Activated naive CD4-positive, alpha-beta T cell treated with anti-CD3 and anti-CD28 coated beads, Interleukin-2, amount 50 U/mL, for 16 hours (primary cell): ENCODE measurements at places on chromosomes 2 and 18.

GRCh38 chr18:55321265-55322177 lies 266.5 kb downstream of the TCF4 start:
- DNase-seq = no peak

DNA sequence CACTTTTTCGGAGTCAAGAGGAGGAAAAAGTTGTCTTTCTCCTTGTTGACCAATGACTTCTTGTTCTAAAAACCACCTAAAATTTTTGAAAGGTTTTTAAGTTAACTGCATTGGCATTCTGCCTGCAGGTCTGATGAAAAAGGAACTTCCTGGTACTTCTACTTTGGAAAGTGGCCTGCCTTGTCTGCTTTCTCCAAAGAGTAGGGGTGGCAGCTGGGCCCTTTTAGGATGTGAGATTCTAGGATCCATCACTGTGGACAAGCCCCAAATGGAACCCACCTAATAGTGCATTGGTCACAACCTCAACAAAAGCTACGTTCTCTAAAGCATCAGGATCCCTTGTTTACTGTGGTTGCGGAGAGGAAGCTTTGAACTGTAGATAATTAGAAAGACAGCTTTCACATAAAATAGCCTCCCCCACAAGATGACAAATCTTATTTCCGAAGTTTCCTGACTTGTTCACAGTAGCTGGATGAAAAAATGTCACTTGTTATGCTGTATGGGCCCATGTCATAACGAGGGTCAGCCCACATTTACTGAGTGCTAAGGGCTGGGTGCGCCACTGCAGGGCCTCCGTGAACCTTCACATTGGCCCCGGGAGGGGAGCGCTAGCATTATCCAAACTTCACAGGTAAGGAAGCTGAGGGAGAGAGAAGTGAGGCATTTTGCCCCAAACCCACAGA lies 17.4 kb downstream of the ASPRV1 start:
- DNase-seq = no peak

DNA sequence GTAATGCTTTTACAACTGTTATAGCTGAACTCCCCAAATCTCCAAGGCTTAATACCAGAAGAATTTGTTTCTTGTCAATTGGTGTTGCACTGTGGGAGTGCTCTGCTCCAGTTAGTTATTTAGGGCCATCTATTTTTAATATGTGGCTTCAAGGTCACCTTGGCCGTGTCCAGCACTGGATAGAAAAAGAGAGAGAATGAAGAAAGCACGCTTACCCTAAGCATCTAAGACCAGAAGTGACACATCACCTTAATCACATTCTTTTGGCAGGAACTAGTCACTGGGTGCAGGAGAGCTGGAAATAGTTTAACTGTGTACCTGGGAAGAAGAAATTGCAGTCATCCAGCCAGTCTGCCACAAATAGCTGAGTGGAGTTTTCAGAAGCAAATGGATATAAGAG lies 78.8 kb downstream of the VWC2L start:
- no peak for DNase-seq

GRCh38 chr2:144524118-144525009 lies 4.4 kb upstream of the ZEB2 start:
- DNase-seq = no peak

DNA sequence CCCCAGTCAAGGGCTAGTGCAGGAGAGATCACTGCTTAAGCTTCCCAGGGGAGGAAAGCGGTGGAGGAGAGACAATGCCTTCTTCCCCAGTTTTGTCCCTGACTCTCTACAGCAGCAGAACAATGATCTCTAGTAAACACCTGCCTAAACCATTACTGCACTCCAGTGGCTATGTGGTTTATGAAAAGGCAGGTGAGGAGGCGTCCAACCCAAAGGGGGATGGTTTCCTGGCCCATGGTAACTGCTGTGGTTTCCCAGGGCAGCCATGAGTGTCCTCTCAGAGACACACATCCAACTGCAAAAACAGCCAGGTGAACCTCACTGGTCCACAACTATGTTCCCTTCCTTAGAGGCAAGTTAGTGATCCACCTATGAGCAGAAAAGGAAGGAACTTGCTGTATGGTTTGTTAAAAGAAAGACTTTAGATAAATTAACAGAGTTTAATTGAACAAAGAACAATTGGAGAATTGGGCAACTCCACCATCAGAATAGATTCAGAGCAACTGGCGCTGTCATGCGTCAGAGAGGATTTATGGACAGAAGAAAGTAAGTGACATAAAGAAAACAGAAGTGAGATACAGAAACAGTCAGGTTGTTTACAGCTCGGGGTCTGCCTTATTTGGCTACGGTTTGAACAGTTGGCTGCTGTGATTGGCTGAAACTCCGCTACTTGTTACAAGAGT lies 4.8 kb upstream of the TTC39C start:
- DNase-seq = no peak

- no peak for DNase-seq
These were observed 232.2 kb upstream of the MEX3C start for GRCh38 chr18:51429644-51430043.

GRCh38 chr2:38013158-38013752 lies 62.7 kb downstream of the CYP1B1 start:
- DNase-seq = no peak

DNA sequence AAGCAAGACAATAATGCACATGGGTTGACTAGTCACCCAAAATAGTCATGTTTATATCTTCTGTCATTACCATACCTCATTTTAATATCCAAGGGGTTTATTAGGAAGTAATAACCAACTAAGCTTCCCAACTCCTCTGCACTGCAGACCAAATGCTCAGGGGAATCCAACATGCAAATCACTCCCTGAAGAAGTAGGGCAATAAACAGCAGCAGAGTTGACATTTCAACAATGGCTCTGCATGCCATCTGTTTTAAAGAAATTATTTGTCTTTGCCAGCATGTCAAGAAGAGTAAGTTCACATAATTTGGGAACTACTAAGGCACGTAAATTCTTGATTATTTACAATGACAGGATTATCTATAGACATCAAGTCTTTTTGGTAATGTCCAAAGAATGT lies 84.4 kb upstream of the LYPD1 start:
- no peak for DNase-seq

DNA sequence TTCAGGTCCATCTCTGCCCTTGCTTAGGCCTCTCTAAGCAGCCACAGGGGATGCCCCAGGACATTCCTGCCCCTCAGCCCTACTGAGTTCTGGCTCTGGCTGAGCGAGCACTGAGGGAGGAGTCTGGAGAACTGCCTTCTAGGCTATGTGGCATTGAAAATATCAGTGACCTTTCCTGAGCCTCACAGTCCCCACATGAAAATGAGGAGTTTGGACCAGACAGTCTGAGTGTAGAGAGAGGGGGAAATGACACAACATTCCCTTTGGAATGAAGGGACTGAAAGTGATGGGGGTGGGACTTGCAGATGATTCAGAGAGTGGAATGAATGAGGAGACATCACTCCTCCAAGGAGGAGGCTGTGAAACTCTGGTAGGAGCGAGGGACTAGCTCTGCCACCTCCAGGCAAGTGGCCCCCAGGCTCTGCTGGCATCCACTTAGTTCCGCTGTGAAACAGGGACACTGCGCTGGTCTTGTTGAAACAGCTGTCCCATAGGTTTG lies 8.0 kb downstream of the TNS1 start:
- no peak for DNase-seq

- DNase-seq = no peak
These were observed 15.8 kb downstream of the RIOK3 start for GRCh38 chr18:23468753-23469459.

DNA sequence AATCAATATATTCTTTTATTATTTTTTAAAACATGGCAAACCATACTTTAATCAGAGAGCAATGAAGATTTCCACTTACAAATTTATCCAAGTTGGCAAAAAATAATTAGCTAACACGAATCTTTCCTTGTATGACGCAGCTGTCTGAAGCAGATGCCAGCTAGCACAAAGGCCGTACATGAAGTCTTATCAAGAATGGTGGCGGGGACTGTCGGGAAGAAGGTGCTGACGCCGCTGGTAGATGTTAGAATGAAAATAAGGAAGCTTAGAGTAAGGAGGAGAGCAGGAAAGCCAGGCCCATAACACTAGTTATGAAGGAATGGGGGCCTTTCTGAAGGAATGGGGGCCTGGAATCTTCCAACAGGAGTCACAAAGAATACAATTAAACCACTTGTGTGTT lies 96.7 kb downstream of the ZNF516 start:
- no peak for DNase-seq

DNA sequence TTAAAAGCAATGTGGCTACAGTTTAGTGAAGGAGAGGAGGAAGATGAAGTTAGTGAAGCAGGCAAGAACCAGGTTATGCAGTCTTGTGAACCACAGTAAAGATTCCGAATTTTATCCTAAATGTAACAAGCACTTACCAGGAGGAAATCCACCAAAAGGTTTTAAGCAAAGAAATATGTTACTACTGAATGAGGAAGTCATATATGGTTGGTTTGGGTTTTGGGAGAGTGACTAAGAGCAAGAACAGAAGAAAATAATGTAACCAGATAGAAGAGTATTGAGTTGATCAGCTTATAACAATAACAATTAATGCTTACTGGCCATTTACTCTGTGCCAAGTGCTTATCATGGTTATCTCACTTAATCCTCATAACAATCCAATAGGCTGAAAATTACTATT lies 1.9 kb downstream of the USP37 start:
- no peak for DNase-seq

DNA sequence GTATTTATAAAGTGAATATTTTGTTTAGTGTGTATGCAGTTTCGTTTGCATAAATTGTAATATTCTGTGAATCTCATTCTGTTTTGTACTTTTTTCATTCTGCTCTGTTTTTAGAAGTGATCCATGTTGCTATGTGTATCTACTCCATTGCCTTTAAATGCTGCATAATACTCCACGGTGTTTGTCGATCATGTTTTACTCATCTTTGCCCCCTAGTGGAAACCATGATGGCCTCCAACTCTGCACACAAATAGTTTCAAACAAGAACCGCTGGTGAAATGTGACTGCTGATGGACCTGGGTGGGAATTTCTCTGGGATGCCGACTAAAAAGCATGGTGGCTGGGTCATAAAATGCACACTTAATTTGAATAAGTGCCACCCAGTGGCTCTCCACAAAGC lies 32.0 kb upstream of the SKOR2 start:
- DNase-seq = no peak

- no peak for DNase-seq
These were observed 55.4 kb upstream of the MAP2 start for GRCh38 chr2:209368406-209368805.

GRCh38 chr18:21444465-21445212 lies 155.9 kb downstream of the ESCO1 start:
- no peak for DNase-seq

DNA sequence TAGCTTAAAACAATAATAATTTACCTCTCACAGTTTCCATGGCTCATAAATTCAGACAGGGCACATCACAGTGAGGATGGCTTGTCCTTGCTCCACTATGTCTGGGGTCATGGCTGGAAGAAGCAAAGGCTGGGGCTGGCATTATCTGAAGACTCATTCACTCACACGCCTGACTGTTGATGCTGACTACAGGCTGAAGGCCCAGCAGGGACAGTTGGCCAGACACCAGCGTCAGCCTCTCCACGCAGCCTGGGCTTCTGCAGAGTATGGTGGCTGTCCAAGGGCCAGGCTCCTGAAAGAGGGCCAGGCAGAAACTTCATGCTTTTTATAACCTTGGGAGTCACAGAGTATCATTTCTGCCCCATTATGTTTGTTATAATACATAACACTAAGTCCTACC lies 33.4 kb downstream of the YPEL5 start:
- no peak for DNase-seq

- no peak for DNase-seq
These were observed 7.8 kb upstream of the NPPC start for GRCh38 chr2:231933916-231934401.

- DNase-seq = no peak
These were observed 103.5 kb downstream of the ANTXR1 start for GRCh38 chr2:69116438-69116837.

DNA sequence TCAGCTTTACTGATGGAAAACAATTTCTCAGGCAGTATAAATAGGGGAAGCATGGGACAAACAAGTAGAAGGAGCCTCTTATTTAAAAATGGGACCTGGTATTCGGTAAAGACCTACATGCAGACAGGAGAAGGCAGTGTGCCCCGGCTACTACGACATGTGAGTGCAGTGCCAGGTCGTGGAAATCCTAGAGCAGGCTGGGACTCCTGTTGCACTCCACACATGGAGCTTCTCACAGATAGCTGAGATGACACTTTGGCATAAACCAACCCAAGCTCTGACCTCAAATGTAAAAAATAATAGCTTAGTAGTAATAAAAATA lies 885 bp upstream of the DSEL start:
- DNase-seq = no peak

GRCh38 chr2:28544922-28545589 lies 49.2 kb downstream of the PLB1 start:
- DNase-seq = no peak

- no peak for DNase-seq
These were observed 94.2 kb upstream of the FSHR start for GRCh38 chr2:49248506-49248905.

GRCh38 chr2:3430172-3430571 lies 50.7 kb downstream of the TRAPPC12 start:
- DNase-seq = no peak
